Epithelial cell of proximal tubule (primary cell): ENCODE measurements at places on chromosomes 2 and 18. TPM values are rescaled to one million over a fixed set of nuclear protein-coding genes. Genes with fewer than 3 reads are reported as not detected.

Gene FBXO41
- 2.4 and 4.5 TPM in 2 replicates for total RNA-seq

Gene SLC40A1
- 1.9 and 5.8 TPM in 2 replicates for total RNA-seq

Gene DNAH6
- total RNA-seq, result 0.14 and 0.52 TPM in 2 replicates

Gene G6PC2
- not detected in 2 replicates for total RNA-seq

Gene UGT1A9
- not detected in 2 replicates for total RNA-seq

Gene FHOD3
- 27.3 and 28.4 TPM in 2 replicates for total RNA-seq

Gene ANKRD39
- 31.9 and 54.8 TPM in 2 replicates for total RNA-seq

Gene SERPINB7
- total RNA-seq, result 7.5 and 44.5 TPM in 2 replicates

Gene ADRA2B
- 0.23 and 0.29 TPM in 2 replicates for total RNA-seq

Gene CYP26B1
- 0.17 and 0.36 TPM in 2 replicates for total RNA-seq

Gene PCARE
- not detected in 2 replicates for total RNA-seq

Gene TANC1
- total RNA-seq, result 11.9 and 14.3 TPM in 2 replicates

Gene GALR1
- total RNA-seq, result not detected in 2 replicates

Gene PPP1R1C
- total RNA-seq, result 0.35 TPM in 1 of 2 replicates, not detected in the other

Gene GCG
- not detected in 2 replicates for total RNA-seq

Gene TMEM163
- 0.40 and 0.65 TPM in 2 replicates for total RNA-seq

Gene GPR75
- total RNA-seq, result 0.52 and 1.5 TPM in 2 replicates

Gene GKN2
- total RNA-seq, result not detected in 2 replicates

Gene MCFD2
- 36.3 and 72.4 TPM in 2 replicates for total RNA-seq

Gene KIAA2012
- total RNA-seq, result not detected in 2 replicates

Gene QPCT
- 26.4 and 52.3 TPM in 2 replicates for total RNA-seq

Gene CCDC142
- 3.9 and 5.8 TPM in 2 replicates for total RNA-seq

Gene SLC9A4
- 0.36 and 0.40 TPM in 2 replicates for total RNA-seq

Gene NTSR2
- total RNA-seq, result not detected in 2 replicates

Gene RUFY4
- total RNA-seq, result not detected in 2 replicates

Gene ITGB6
- total RNA-seq, result 35.3 and 50.4 TPM in 2 replicates

Gene IHH
- 0.29 TPM in 1 of 2 replicates, not detected in the other for total RNA-seq

Gene RGPD3
- total RNA-seq, result 0.29 and 0.46 TPM in 2 replicates

Gene CNDP1
- not detected in 2 replicates for total RNA-seq

Gene SP5
- 0.14 TPM in 1 of 2 replicates, not detected in the other for total RNA-seq

Gene NPPC
- total RNA-seq, result not detected in 2 replicates

Gene MC5R
- not detected in 2 replicates for total RNA-seq

Gene DSG4
- total RNA-seq, result not detected in 2 replicates

Gene CDK5R2
- total RNA-seq, result not detected in 2 replicates

Gene NR4A2
- 0.06 TPM in 1 of 2 replicates, not detected in the other for total RNA-seq

Gene STARD6
- total RNA-seq, result 1.9 TPM in 1 of 2 replicates, not detected in the other

Gene UGT1A8
- total RNA-seq, result not detected in 2 replicates

Gene GLI2
- total RNA-seq, result 3.8 and 4.0 TPM in 2 replicates

Gene TEX44
- total RNA-seq, result not detected in 2 replicates

Gene UGT1A10
- total RNA-seq, result not detected in 2 replicates

Gene FAHD2A
- 31.4 and 32.5 TPM in 2 replicates for total RNA-seq

Gene HOXD1
- total RNA-seq, result 9.3 and 10.2 TPM in 2 replicates

Gene LRRFIP1
- total RNA-seq, result 69.0 and 81.9 TPM in 2 replicates

Gene CYBRD1
- total RNA-seq, result 2.5 and 5.1 TPM in 2 replicates

Gene RNU2-63P
- total RNA-seq, result not detected in 2 replicates

Gene TTC21B
- 8.3 and 9.1 TPM in 2 replicates for total RNA-seq

Gene FAM124B
- total RNA-seq, result 0.07 TPM in 1 of 2 replicates, not detected in the other

Gene MOGAT1
- total RNA-seq, result not detected in 2 replicates

Gene GNLY
- not detected in 2 replicates for total RNA-seq
